AG04450 (cell line): ENCODE measurements at places on chromosomes 4 and X. TPM values are rescaled to one million over a fixed set of nuclear protein-coding genes. Genes with fewer than 3 reads are reported as not detected.

GRCh38 chrX:88883200-88883599 is 136.2 kb downstream of the CPXCR1 start:
- no peak for DNase-seq

- DNase-seq, result no peak
Observed at GRCh38 chrX:11334165-11334564, 41.0 kb downstream of the AMELX start.

DNA sequence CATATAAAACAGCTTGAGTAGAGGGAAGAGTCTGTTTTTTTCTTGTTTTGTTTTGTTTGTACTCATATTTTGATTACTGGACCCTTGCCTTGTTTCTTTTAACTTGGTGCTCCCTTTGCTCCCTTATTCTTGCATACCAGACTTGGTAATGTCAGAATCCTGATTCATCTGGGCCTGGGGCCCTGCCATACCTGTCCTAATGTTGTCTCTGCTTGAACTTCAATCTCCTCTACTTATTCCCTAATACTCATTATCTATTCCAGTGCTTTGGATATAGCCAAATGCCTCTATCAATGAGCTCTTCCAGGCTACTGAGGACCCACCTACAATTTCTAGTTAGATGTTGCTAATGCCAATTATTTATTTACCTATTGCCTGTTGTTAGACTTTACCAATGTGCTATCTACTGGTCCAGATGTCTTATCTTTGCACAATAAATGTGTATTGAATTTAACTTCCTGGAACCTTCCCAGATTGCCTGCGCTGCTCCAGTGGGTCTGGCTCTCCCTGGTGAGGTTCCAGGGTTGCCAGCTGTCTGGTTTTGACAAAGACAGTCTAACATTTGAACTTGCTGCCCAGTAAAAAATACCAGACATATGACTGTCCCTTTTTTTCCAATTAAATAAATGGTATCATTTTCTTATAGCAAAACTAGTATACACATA is 64.4 kb upstream of the ACSL4 start:
- DNase-seq, result no peak

- no peak for DNase-seq
Observed at GRCh38 chr4:8067274-8067936, 91.2 kb downstream of the ABLIM2 start.

GRCh38 chr4:6619466-6620255 is 20.8 kb upstream of the MRFAP1 start:
- DNase-seq, result no peak

Gene NAAA
- polyA plus RNA-seq, result 13.2 and 14.7 TPM in 2 replicates

DNA sequence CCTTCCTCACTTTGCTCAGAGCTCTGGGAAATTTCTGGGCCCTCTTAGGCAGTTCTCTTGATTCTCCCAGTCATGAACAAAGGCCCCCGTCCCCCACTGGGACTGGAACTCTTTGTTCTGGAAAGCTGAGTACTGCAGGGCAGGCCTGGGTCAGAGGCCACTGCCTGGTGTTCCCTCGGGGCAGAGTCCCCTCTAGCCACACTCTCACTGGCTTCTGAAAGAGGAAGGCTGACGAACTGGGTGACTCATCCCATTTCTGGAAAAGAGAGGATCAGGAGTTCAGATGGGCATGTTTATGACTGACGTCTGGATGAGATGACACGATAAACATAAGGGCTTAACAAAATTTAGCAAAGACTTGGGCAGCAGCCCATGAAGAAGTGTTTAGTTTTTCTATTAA is 47.7 kb downstream of the DDX3X start:
- DNase-seq, result peak; percentile 32

Gene DGAT2L6
- not detected in 2 replicates for polyA plus RNA-seq
